ENCODE measurements at places on chromosomes 5 and 9.

- DNase-seq: peak; percentile 45
Measured at GRCh38 chr5:151665613-151666012, 21.1 kb downstream of the SPARC start.

DNA sequence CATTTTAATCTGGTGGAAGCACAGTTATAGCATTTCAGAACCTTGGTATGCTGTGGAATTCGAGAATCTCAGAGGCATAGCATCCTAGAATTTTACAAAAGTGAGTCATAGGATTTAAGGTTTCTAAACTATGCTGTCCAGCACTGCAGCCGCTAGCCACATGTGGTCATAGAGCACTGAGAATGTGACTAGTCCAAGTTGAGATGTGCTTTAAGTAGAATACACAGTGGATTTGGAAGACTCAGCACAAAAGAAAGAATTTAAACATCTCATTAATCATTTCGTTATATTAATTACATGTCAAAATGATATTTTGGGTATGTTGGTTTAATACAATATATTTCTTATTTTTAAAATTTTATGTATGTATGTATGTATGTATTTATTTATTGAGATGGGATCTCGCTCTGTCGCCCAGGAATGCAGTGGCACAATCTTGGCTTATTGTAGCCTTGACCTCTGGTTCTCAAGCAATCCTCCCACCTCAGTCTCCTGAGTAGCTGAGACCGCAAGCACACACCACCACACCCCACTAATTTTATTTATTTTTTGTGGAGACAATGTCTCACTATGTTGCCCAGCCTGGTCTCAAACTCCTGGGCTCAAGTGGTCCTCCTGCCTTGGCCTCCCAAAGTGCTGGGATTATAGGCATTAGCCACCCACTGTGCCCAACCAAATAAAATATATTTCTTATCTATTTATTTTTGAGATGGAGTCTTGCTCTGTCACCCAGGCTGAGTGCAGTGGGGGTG is 20.4 kb upstream of the RPS14 start:
- peak; percentile 99 for DNase-seq

DNA sequence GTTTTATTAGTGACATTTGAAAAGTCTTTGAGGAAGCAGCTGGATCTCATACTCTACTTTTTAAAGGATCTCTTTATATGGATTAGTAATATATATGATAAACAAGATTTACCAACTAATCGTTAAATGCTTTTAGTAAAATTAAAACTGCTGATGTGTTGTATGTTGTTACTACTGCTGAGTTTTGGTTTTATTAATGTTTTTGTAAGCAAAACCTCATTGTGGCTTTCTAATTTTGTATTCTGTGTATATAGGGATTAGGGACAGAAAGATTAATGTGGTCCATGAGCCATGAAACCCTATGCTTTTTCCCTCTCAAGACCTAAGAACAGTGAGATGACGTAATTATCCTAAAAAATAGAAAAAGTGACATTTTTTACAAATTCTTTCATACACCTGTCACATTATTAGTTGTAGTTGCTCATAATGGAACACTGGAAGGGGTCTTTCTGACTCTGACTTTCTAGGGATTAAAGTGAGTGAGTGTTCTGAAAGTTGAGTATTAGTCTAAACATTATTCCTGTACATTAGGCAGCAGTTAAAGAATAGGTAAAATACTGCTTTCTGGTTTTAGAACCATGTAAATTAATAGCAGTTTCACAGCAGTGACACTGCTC is 85.9 kb downstream of the SLC12A2 start:
- DNase-seq: no peak

- peak; percentile 84 for DNase-seq
Measured at GRCh38 chr5:14204785-14205321, 61.7 kb downstream of the TRIO start.

DNA sequence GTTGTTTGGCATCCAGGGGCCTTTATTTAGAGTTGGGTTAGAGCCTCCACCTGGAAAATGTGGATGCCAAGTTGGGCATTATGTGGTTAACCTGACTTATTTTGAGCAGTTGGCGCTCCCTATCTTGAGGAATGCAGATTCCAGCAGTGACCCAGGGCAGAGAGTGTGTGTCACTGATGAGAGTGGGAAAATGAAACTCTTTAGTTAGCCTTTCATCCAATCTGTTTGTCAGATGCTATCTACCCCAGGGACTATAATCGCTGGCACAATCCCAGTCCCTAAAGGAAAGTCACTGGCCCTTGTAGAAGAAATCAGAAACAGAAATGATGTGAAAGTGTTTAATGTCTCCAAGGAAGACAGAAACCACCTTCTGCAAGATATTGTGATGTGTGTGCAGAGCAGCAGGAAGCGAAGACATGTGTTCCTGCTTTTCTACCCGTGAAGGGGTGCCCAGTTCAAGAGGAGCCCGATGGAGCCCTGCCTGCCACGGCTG is 10.2 kb upstream of the STING1 start:
- DNase-seq: peak; percentile 84

- no peak for DNase-seq
Measured at GRCh38 chr5:16450163-16450562, 15.4 kb downstream of the ZNF622 start.

GRCh38 chr5:167155387-167156005 is 1135.9 kb upstream of the WWC1 start:
- DNase-seq: no peak

DNA sequence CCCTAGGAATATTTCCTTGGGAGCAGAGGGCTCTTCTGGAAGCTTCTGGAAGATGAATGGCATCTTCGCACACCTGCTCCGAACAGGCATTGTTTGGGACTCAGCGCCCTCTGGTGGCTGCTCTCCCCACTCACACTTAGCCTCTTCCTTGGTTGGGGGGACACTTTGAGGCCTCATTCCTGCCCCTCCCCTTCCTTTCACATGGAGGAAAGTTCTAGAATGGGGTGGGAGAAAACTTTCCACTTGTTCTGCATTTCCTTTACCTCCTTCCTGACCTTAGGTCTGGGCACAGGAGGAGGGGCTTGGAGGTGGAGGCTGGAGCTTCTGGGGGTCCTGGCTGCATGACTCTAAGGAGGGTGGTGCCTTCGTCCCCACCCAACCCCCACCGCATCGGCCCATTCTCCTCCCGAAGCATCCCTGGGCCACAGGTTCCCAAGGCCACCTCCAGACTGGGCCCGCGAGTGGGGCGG is 19.3 kb upstream of the SMIM32 start:
- peak; percentile 46 for DNase-seq

DNA sequence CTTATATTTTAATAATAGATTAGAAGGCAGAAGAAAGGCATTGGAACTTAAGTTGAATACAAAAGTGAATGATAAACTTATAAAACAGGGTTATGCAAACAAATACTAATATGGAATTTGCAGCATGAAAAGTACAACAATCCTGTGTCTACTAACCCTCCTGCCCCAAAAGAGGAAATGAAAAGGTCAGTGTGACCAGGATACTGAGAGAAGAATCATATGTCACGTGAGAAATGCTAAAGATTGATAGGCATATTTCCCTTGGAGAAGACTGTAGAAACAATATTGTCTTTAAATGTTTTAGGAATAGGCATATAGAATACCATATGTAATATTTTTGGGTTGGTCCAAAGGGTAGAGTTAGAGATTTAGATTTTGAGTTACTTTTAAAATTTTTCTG is 3.8 kb downstream of the WDR36 start:
- no peak for DNase-seq

DNA sequence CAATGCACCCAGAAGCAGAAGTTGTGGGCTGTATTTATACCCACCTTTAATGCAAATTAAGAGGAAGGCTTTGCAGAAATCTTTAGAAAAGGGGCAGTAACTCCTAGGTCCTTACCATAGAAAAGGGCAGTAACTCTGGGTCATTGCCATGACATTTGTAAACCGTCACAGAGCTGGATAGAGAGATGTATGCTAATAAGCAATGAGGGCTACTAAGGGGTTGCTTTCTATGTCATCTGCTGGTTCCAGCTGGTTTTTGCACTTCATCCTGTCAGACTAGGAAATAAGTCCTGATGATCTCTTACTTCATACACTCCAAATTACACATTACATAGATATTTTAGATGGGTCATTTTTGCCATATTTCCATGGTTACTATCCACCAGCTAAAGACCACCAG is 299.1 kb upstream of the TYRP1 start:
- no peak for DNase-seq

- no peak for DNase-seq
Measured at GRCh38 chr5:164518741-164519080, 1013.3 kb downstream of the MAT2B start.

- DNase-seq: no peak
Measured at GRCh38 chr5:112867411-112867810, 6.3 kb downstream of the SRP19 start.

DNA sequence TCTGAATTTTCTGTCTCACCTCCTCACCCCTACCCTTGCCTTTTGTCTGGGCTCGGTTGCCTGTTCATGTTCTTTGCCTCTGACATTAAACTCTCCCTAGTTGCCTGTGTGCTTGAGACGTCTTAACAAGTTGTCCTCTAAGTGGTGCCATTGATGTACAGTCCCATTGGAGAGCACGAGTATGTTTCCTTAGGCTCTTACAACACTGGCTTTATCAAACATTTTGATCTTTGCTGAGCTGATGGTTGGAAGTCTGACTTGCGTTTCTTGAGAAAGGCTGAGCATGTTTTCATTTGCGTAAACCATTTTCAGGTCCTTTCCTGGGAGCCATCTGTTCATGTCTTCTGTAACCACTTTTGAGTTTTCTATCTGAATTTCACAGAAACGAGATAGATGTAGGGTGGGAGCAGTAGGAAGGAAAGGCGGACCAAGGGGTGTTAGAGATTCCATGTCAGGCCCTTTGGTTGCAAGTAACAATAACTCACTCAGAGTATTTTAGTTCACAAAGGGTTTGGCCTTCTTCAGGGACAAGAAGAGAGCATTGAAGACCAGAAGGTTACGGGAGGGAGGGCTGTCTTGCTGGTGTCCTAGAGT is 35.4 kb downstream of the OTULIN start:
- no peak for DNase-seq

DNA sequence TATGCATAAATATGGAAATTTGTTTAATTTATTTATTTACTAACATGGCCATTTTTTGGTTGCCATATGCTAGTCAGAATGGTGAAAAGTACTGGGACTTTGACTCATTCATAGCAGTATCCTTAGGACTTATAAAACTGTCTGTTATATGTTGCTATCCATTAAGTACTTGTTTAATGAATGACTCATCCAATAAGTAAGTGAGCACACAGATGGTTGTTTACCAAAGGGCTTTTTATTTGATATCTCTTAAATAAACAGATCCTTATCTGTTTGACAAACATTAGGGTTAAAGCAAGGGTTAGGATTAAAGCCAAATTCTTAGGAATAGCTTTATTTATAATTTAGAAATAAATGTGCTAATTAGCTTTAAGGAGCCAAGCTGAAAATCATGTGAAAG is 183.4 kb downstream of the FBXO4 start:
- DNase-seq: peak; percentile 1

DNA sequence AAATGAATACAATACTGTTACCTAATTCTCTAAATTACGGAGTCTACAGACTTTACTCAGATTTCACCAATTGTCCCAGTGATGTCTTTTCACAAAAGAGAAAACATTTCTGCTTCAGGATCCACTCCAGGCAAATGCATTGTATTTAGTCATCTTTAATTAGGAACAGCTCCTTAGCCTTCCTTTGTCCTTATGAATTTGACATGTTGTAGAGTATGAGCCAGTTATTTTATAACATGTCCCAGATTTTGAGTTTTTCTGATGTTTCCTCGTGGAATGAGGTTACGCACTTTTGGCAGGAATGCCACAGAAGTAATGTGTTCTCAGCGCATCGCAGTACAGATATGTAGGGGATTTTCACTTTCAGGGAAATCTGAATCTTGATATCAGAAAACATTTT is 10.5 kb downstream of the HABP4 start:
- peak; percentile 71 for DNase-seq

- DNase-seq: peak; percentile 95
Measured at GRCh38 chr9:99365233-99365980, 143.3 kb downstream of the SEC61B start.

DNA sequence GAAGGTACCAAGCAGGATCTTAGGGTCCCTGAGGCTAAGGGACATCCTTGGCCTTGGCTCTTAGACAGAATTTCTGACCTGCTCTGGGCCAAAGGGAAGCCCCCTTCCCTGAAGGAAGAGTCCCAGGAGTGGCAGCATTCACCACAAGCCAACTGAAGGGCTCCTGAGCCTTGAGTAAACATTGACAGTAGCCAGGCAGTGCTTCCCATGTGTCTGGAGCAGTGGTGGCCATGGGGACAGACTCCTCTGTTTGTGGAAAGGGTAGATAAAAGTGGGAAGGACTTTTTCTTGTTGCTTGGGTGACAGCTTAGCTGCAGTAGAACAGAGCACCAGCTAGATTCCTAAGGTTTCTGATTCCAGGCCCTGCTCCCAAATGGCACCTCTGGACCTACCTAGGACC is 61.4 kb upstream of the VLDLR start:
- DNase-seq: peak; percentile 22

GRCh38 chr9:111712369-111712768 is 51.0 kb downstream of the GNG10 start:
- no peak for DNase-seq

GRCh38 chr9:111463048-111463447 is 21.1 kb downstream of the ECPAS start:
- DNase-seq: no peak

GRCh38 chr5:169547508-169547907 is 36.1 kb upstream of the SPDL1 start:
- no peak for DNase-seq

DNA sequence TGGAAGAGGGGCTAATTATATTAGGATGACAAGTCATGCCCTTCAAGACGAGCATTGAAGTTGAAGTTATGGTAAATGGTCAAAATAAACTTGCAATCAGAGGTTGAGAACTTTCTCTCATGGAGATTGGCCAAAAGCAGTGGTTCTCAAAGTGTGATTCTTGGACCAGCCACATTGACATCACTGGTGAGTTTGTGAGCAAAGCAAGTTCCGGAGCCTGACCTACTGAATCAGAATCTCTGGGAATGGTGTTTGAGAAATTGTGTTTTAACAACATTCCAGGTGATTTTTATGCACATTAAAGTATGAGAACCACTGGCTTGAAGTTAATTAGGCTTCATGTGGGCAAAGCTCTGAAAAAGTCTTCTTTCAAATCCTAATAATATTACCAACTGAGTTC is 403.5 kb downstream of the ZSWIM6 start:
- no peak for DNase-seq

- peak; percentile 91 for DNase-seq
Measured at GRCh38 chr9:112112519-112112918, 62.6 kb downstream of the SUSD1 start.

- DNase-seq: peak; percentile 41
Measured at GRCh38 chr9:108468364-108468763, 387.4 kb downstream of the ACTL7B start.

DNA sequence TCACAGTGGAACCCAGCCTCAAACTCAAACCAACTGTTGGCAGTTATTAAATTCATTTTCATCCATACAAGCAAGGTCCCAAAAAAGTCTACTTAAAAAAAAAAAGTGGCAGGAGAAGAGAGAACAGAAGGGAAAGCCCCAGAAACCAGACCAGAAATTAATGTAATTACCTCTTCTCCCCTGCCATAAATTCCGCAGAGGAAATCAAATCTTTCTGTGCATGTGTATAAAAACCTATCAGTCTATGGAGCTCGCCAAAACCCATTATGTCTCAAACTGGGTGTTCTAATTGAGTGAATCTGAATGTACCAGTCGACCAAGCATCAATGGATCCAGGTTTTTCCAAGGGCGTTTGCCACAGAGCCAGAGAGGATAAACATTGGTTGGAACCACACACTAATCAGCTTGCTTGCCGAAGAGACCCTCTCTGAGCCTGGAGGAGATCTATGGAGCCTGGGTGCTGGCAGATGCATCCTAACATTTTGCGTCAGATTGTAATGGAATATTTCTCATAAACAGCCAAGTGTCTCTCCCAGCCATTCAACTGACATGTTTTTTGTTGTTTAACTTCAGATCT is 7.9 kb upstream of the HAND1 start:
- DNase-seq: no peak

GRCh38 chr5:169415948-169416347 is 115.0 kb upstream of the SLIT3 start:
- DNase-seq: no peak

All from EH (cell line).